ENCODE measurements at places on chromosomes 1 and 21.

DNA sequence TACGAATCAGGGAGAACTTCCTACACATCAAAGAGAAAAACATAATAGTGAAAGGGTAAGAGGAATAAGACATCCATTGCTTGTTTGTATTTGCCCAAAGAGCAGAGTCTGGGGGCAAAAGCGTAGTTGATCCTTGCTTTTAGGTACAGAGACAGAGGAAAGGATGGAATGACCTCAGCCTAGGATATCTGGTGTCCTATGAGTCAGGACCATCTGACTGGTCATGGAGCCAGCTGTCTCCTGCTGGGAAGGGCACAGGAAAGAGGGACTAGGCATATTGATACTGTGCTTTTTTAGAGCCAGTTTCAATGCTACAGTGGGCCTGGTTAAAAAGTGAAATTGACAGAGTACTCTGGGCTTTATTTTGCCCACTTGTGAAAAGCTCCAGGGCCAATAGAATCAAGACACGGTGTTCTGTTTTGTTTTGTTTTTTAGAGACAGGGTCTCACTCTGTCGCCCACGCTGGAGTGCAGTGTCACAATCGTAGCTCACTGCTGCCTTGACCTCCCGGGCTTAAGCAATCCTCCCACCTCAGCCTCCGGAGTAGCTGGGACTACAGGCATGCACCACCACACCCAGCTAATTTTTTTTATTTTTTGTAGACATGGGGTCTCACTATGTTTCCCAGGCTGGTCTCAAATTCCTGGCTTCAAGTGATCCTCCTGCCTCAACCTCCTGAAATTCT is 3.2 kb downstream of the PLEKHO1 start:
- DNase-seq: peak; percentile 72

- DNase-seq: no peak
Measured at GRCh38 chr1:239786464-239786863, 305.2 kb upstream of the FMN2 start.

DNA sequence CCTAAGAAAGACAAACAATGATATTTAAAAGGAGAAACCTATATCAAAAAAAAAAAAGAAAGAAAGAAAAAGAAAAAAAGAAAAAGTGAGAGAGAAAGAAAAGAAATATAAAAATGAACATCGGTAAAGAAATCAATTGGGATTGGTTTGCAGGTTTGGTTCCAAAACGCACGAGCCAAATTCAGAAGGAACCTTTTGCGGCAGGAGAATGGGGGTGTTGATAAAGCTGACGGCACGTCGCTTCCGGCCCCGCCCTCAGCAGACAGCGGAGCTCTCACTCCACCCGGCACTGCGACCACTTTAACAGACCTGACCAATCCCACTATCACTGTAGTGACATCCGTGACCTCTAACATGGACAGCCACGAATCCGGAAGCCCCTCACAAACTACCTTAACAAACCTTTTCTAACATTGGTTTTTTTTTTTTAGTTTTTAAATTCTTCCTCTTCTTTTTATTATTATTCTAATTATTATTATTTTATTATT is 11.7 kb downstream of the LHX9 start:
- no peak for DNase-seq

DNA sequence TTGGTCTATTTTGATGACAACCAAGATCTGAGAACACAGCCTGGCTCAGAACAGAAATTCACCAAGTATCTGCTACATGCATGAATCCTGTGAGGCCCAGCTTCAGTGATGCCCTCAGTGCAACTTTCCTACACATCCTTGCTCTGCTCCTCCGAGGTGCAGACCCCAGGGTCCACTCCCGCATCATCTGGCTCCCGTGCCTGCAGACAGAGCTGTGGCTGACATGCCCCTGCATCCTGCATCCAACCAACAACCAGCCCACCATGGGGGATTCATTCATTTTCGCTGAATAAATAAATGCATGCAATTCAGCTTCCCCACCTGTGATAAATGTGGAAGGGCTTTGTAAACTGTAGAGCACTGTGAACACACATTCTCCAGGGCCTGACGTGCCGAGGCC is 112.3 kb downstream of the GLIS1 start:
- no peak for DNase-seq

- DNase-seq: peak; percentile 32
Measured at GRCh38 chr1:197144570-197145325, 1.7 kb downstream of the ASPM start.

- no peak for DNase-seq
Measured at GRCh38 chr1:39490596-39491145, 765 bp upstream of the BMP8A start.

DNA sequence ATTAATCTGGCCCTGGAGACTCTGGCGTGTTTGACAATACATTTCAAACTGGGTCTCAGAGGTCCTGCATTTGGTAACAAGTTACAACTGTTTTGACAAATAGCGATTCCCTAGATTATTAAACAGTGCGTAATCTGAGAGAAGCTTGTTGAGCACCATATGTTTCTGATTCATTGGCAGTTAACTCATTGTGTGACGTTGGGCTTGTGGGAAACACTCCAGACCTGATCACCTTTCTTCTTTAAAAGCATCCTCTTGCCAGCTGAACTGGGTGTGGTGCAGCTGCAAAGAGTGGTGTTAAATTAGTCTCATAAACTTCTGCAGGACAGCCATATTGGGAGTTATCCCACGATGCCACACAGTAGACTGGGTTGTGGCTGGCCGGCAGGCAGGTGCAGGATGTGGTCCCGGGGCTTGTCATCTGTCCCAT is 82.7 kb downstream of the CDC7 start:
- DNase-seq: peak; percentile 90
